Activated CD4-positive, CD25-positive, alpha-beta regulatory T cell treated with anti-CD3 and anti-CD28 coated beads, Interleukin-2, amount 50 U/mL, for 24 hours (primary cell): ENCODE measurements at places on chromosomes 5 and 9.

GRCh38 chr9:83932851-83933250 is 11.6 kb upstream of the KIF27 start:
- no peak for ATAC-seq

- ATAC-seq = no peak
These were observed 49.7 kb downstream of the BASP1 start for GRCh38 chr5:17267106-17267505.

DNA sequence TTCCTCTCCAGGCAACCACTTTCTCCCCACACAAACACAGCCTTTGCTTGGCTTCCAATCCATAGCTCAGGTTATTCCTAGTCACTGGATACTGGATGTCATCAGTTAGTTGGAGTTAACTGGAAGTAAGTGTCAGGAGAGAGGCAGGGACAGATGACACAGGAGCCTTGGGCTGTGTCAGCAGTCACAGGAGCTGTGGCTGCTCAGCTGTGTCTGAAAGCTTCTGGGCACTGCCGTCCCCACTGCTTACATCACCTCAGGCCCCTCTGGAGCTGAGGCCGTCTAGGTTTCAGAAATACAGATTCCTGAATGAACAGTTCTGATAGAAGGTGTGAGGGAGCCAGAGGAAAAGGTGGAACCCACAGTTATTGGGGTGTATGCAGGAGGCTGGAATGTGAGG is 17.3 kb upstream of the FAM240B start:
- ATAC-seq = no peak

DNA sequence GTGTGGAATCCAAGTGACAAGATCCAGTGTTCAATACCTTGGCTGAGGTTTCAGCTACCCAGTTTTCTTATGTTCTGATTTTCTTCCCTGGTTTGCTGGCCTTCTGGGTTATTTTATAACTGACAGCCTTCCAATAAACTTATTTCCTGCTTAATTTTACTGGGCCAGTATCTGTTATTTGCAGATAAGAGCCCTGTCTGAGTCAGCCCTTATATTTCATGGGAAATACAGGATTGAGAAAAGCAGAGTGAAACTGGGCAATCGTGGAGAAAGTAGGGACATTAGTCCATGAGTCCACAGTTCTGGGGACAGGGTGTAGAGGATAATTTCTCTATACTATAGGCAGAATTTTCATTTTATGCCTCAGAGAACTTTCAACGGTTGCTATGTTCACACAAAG is 32.3 kb downstream of the TMEM167A start:
- ATAC-seq = no peak

DNA sequence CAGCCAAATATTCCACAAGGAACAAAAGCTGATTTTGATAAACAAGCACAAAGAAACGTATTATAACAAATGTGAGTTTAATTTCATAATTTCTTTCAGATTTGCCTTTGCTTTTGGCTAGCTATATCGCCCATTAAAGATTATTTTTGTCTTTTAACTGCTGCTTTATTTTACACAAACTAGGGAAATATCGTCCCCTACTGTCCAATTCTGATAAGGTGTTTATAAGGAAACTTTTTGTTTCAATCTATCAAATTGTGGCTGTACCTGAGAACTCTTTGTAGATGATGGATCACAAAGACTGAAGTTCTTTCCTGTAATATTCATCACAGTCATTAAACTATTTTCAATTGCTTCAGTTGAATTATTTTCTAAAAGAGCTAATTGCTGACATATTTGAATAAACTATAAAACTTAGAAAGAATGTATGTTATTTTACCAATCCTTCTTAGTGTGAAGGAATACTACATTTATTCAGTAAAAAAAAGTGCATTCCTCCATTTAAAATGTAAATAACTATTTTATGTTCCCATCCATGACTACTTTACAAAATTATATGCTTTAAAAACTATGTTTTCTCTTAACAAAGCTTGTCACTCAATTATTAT is 431.3 kb upstream of the ITGA1 start:
- no peak for ATAC-seq

DNA sequence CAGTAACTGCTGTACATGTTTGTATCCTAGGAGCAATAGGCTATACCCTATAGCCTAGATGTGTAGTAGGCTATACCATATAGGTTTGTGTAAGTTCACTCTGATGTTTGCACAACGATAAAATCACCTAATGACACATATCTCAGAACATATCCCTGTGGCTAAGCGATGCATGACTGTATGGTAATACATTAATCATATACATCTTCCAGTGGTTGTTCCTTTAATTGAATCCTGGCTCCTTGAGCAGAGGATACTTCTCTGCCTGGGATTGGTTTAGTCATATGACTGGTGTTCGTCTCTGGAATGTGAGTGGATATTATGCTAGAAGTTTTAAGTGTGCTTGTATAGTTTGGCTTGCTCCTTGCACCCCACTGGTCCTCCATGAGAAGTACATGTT is 425.8 kb downstream of the MAN2A1 start:
- ATAC-seq = no peak

DNA sequence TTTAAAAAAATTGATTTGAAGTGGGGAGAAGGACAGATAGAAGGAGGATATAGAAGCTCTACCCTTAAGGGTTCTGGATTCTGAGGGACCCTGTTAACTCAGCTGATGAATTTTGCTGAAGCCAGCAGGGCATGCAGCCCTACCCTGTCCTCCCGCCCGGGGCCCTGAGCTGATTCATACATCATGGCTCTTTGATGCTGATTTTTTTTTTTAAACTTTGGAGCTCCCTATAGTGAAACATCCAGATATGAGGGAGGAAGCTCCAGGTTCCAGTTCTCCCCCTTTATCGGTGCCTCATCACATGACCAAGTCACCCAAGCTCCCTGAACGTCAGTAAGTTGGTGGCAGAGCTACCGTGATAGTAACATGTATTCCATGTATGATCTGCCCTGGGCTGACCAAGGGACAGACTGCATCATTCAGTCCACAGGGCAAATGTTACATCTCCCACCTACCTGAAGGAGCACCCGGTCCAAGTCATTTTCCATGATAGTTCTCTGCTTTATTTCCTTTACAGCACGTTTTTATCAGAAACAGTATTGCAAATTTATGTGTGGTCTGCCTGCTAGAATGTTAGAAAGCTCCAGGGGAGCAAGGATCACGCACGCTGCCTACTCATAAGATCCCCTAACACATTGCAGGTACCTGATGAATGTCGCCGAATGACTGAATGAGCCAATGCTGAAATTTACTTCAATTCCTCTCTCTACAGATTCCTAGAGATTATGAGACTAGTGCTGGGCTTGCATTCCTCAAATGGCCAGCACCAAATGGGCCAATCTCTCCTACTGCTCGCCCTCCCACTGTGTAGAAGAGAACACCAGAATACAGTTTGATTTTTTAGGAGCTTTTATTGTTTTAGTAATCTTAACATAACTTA is 25.9 kb downstream of the SPARC start:
- no peak for ATAC-seq

DNA sequence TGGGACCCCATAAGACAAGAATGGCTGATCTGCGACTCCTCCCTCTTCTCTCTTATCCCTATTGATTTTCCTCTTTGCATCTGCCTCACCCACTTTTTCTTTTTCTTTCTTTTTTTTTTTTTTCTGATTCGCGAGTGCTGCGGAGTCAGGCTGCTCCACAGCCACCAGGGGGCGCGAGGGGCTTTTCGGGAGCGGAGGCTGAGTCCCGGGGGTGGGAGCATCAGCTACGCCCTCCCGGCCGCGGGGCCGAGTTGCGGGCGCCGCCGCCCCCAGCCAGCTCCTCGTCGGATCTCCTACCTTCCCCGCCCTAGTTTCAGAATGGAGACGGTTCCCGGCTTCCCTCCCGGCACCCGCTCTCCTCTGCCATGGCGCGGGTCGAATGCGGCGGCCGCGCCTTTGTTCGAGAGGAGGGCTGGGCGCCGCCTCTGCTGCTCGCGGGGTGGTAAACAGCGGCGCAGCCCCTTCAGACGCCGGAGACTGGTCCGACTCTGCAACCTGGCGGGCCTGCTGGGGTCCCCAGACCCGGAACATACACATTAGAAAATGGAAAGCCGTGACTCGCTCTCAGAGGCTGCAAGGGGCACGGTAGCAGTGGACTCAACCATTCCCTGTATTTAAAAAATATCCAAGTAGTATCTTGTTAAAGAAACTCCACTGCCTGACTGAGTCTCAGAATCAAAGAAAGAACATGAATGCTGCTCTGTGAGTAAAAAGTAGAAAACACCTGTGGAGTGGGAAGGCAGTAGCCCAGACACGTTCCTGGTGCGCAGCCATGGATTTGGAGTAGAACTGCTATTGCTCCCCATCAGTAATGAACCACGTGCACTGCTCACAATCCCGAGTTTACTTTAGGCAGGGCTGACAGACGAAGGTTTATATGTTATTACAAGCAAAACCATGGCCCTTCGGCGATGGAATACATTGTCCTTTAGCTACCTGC is 55.7 kb downstream of the DPYSL3 start:
- ATAC-seq = peak; percentile 57

- ATAC-seq = no peak
These were observed 710.4 kb upstream of the CTNND2 start for GRCh38 chr5:12614608-12615007.

- no peak for ATAC-seq
These were observed 101.1 kb upstream of the ZNF618 start for GRCh38 chr9:113774963-113775362.

DNA sequence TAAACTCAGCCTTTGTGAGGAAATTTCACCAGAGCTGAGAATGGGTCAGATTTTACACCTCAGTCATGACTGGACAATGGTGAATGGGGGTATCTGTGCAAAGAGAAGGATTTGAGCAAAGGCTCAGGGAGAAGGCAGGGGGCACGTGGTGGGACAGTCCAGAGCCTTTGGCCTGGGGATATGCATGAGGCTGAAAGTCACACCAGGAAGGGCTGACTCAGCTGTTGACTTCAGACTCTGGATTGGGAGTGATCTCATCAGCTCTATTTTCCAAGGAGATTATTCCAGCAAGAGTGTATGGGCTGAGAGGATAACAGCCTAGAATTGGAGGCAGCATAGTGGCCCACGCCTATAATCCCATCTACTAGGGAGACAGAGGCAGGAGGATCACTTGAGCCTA is 53.6 kb downstream of the SAXO1 start:
- no peak for ATAC-seq

- no peak for ATAC-seq
These were observed 493.3 kb upstream of the ADAMTS16 start for GRCh38 chr5:4646715-4647375.

DNA sequence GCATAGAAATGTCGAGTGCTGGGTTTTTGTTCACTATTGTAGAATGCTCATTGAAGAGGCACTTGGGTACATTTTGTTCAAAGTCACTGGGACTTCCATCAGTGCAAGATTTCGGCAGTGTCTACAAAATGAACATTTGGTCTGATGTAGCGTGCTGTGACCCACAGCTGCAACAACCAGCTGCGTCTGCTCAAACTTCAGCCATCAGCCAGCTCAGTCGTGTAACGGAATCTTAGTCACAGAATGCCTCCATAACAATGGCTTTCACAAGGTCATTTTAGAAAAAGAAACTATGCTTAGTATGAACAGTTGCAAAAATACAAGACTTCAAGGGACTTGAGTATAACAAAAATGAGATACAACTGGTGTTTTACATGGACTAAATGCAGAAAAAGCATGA is 828.1 kb upstream of the GRAMD2B start:
- ATAC-seq = no peak

DNA sequence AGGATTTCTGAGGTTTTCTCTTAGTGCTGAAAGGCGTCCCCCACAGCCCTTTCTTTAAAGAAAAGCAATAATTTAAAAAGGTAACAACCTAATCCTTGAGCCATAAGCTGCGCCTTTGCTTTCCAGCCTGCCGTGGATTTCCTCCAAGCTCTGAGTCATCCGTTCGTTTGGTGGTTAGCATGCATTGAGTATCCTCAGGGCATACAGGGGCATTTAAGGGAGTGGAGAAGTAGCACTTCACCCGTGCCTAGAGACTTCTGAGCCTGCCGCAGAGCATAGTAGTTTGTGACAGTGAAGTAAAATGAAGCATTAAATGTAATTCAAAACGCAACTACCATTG is 892 bp upstream of the TNC start:
- ATAC-seq = no peak

GRCh38 chr9:91166796-91167366 is 194.8 kb downstream of the AUH start:
- no peak for ATAC-seq

DNA sequence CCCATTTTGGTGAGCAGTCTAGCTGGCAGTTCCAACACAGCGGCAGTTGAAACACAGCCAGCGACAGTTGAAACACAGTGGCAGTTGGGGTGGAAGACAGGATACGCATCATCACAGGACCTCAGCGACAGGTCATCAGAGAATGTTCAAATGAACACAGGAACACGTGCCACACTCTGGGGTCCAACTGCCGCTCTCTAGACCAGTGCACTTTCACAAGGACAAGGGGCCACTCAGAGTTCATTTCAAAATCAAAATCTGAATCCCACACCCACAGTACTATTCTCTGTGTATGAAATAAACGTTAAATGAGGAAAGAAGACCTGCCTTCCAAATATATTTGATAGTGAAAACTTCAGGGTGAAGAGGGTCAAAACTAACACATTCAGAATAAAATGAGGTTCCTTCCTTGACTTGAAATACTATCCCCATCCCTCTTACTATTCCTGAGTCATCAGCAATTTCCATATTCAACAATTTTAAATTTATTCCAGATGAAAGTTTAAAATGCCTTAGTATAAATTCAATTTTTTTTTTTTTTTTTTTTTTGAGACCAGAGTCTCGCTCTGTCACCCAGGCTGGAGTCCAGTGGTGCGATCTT is 53.0 kb upstream of the SIMC1 start:
- ATAC-seq = no peak

DNA sequence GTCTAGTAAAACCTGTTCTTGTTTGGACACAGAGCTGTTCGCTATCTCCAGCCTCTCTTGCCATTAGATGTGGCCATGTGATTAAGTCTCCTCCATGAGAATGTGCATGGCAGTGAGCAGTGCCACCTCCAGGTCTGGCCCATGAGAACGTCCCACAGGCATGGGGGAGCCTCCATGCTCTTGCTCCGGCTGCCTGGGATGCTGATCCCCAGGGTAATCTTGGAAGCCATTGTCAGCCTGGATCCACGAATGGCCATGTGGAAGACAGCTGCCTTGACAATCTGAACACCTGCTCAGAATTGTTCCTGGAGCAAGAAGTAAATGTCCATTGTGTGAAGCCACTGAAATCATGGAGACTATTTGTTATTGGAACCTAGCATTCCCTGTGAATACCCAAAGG is 83.5 kb downstream of the FSTL4 start:
- ATAC-seq = no peak

DNA sequence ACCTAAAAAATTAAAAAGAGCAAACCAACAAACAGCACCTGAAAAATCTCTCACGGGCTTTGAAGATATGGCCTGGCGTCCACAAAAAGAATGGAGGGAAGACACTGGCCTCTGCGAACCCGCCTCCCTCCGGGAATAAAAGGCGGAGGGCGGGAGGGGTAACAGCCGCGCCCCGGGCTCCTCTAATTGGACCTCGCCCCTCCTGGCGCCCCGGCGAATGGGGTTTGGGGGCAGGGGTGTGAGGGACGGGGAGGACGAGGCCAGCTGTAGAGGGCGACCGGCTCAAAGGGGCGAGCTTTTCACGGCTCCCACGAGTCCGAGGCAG is 753 bp downstream of the FANCC start:
- peak; percentile 47 for ATAC-seq
